ENCODE measurements at places on chromosomes 12 and 14. TPM values are rescaled to one million over a fixed set of nuclear protein-coding genes. Genes with fewer than 3 reads are reported as not detected.

C14orf93 gene
- total RNA-seq = 8.6 TPM

INHBC gene
- not detected for total RNA-seq

FOXG1 gene
- total RNA-seq = not detected

FGF6 gene
- total RNA-seq = not detected

MYF5 gene
- not detected for total RNA-seq

Measured in aorta (tissue), 5 donors.